ENCODE measurements at places on chromosomes 2 and 18. TPM values are rescaled to one million over a fixed set of nuclear protein-coding genes. Genes with fewer than 3 reads are reported as not detected.
A peak's percentile ranks its signal among the peaks of the same experiment; 100 is the strongest.

DNA sequence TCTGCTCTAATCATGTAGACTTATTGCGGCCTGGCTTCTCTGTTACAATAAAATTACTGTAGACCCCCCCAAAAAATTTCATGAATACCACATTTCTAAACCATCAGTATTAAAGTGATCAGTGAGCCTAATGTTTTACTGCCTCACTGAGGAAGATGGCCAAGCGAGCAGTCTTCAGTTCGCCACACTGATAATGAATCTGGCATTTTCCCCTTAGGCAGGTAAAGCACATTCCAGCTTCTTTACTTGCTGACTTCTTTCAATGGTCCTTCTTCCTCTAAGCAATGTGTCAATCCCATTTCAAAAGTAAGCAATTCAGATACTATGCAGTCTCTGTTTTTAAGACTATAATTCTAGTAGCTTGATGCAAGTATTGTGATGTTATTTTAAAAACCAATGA is 137.6 kb downstream of the LAMA1 start:
- no peaks in the 10 kb centered on the region for H3K36me3 ChIP-seq
- H3K4me3 ChIP-seq, result no peak overlapping the region
- H3K27ac ChIP-seq, result no peak overlapping the region
- H3K27me3 ChIP-seq, result no peaks in the 10 kb centered on the region
- H3K4me1 ChIP-seq, result no peaks in the 10 kb centered on the region

- H3K27ac ChIP-seq, result no peak overlapping the region
- no peaks in the 10 kb centered on the region for H3K4me1 ChIP-seq
- H3K36me3 ChIP-seq, result no peaks in the 10 kb centered on the region
- DNase-seq, result no peak
- no peak overlapping the region for H3K4me3 ChIP-seq
- peaks cover 2% of the 10 kb centered on the region for H3K27me3 ChIP-seq
Observed at GRCh38 chr2:204069804-204070203, 133.2 kb downstream of the ICOS start.

- H3K36me3 ChIP-seq, result no peaks in the 10 kb centered on the region
- H3K27me3 ChIP-seq, result no peaks in the 10 kb centered on the region
- no peak overlapping the region for H3K27ac ChIP-seq
- no peak overlapping the region for H3K4me3 ChIP-seq
- H3K4me1 ChIP-seq, result no peaks in the 10 kb centered on the region
Observed at GRCh38 chr2:199378948-199379650, 78.6 kb downstream of the SATB2 start.

GRCh38 chr2:142987044-142987443 is 109.6 kb downstream of the KYNU start:
- no peaks in the 10 kb centered on the region for H3K36me3 ChIP-seq
- H3K4me3 ChIP-seq, result no peak overlapping the region
- no peak for DNase-seq
- H3K27me3 ChIP-seq, result no peaks in the 10 kb centered on the region
- H3K27ac ChIP-seq, result no peak overlapping the region

- peaks cover 51% of the 10 kb centered on the region for H3K27me3 ChIP-seq
- no peak overlapping the region for H3K4me3 ChIP-seq
- peak; percentile 49 for DNase-seq
- peaks cover 27% of the 10 kb centered on the region for H3K4me1 ChIP-seq
- no peaks in the 10 kb centered on the region for H3K36me3 ChIP-seq
Observed at GRCh38 chr2:42788-43187, 3.5 kb downstream of the FAM110C start.

DNA sequence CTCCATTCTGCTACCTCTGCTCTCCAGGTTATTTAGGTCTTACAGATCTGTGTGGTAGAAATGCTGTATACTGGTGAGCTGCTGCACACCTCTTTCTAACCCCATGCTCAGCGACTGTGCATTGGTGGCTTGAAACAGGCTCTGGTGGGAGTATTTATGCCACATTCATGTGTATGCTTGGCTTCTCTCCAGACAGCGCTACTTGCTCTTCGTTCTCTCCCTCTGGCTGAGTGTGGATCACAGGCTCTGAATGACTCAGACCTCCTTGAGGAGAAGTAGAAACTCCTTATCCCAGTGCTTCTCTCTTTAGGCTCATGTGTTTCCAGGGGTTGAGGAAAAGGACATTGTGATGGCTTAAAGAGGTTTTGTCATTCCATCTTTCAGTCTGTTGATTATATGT is 54.9 kb downstream of the FHOD3 start:
- H3K4me1 ChIP-seq, result peaks cover 8% of the 10 kb centered on the region
- no peak for DNase-seq
- no peaks in the 10 kb centered on the region for H3K27me3 ChIP-seq
- H3K36me3 ChIP-seq, result no peaks in the 10 kb centered on the region

DNA sequence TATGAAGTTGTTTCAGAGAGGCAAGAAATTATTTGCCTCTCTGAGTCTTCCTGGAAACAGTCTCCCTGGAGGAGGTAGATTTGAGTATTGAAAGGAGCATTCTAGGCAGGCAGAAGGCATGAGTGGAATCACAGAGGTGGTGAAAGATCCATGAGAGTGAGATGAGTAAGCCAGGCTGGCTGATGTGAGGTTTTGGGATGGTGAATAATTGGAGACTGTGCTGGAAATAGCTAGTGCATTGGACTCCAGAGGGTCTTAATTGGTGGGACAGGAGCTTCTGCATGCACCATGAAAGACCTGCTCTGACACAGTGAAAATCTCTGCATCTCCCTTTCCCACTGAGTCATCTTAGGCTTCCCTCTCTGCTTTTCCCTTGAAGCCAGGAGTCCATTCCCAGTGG is 46.3 kb downstream of the CDC42EP3 start:
- H3K4me3 ChIP-seq, result no peak overlapping the region
- H3K4me1 ChIP-seq, result peaks cover 27% of the 10 kb centered on the region
- peak overlapping the region; percentile 68 for H3K27ac ChIP-seq
- no peak for DNase-seq
- H3K36me3 ChIP-seq, result no peaks in the 10 kb centered on the region

GRCh38 chr2:2647141-2647541 is 316.1 kb upstream of the MYT1L start:
- no peak overlapping the region for H3K27ac ChIP-seq
- H3K27me3 ChIP-seq, result no peaks in the 10 kb centered on the region
- H3K4me3 ChIP-seq, result no peak overlapping the region
- no peak for DNase-seq
- H3K36me3 ChIP-seq, result no peaks in the 10 kb centered on the region

GRCh38 chr2:215692387-215693079 is 256.7 kb upstream of the FN1 start:
- no peaks in the 10 kb centered on the region for H3K27me3 ChIP-seq
- peaks cover 3% of the 10 kb centered on the region for H3K4me1 ChIP-seq
- H3K36me3 ChIP-seq, result no peaks in the 10 kb centered on the region
- no peak for DNase-seq
- no peak overlapping the region for H3K4me3 ChIP-seq
- H3K27ac ChIP-seq, result peak overlapping the region; percentile 72

GRCh38 chr18:74804677-74805076 is 207.0 kb downstream of the ZNF407 start:
- H3K4me3 ChIP-seq, result no peak overlapping the region
- no peaks in the 10 kb centered on the region for H3K27me3 ChIP-seq
- DNase-seq, result no peak

GRCh38 chr2:183967756-183968155 is 630.6 kb upstream of the ZNF804A start:
- no peak for DNase-seq
- H3K4me1 ChIP-seq, result peaks cover 6% of the 10 kb centered on the region
- no peak overlapping the region for H3K27ac ChIP-seq
- no peaks in the 10 kb centered on the region for H3K27me3 ChIP-seq
- H3K36me3 ChIP-seq, result no peaks in the 10 kb centered on the region
- H3K4me3 ChIP-seq, result no peak overlapping the region

- H3K27me3 ChIP-seq, result no peaks in the 10 kb centered on the region
- no peak overlapping the region for H3K27ac ChIP-seq
- H3K4me3 ChIP-seq, result no peak overlapping the region
- H3K4me1 ChIP-seq, result no peaks in the 10 kb centered on the region
Observed at GRCh38 chr18:45063246-45064038, 382.8 kb downstream of the SETBP1 start.

DNA sequence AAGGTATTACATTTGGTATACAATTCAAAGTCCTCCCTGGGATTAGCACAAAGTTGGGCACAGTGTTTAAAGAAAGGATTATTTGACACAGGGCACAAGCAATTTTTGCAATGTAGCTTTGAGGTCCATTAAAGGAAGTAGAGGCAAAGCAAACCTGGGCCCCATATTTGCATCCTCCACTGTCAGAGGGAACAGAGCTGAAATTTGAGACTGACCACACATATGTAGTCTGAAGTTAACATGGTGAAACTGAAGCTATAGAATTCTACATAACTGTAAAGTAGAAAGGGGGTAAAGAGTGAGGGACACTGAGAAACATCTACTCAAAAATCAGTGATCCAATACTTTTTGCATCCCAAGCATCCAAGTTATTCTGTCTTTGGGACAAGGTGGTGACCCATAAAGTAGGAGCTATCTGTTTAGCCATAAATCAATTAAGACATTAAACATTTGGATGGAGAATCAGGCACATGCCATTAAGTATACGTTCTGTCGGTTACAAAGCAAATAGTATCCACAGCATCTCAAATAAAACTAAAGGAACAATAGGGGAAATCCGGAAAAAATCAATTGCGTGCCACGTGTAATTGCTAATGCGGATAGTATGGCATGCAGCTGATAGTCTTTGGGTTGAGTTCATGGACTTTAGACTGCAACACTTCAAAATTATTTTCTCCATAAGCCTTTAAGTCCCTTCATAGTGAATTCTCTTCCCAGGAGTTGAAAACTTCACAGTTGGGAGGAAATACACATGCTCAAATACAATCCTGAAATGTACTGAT is 72.6 kb downstream of the PLEKHM3 start:
- no peaks in the 10 kb centered on the region for H3K27me3 ChIP-seq
- no peaks in the 10 kb centered on the region for H3K36me3 ChIP-seq
- DNase-seq, result no peak
- H3K4me1 ChIP-seq, result no peaks in the 10 kb centered on the region
- no peak overlapping the region for H3K27ac ChIP-seq

- DNase-seq, result no peak
- no peaks in the 10 kb centered on the region for H3K27me3 ChIP-seq
- no peak overlapping the region for H3K4me3 ChIP-seq
- no peaks in the 10 kb centered on the region for H3K4me1 ChIP-seq
Observed at GRCh38 chr2:115369400-115369799, 927.0 kb downstream of the DPP10 start.

GRCh38 chr2:19228715-19229114 is 129.7 kb downstream of the OSR1 start:
- DNase-seq, result no peak
- H3K4me3 ChIP-seq, result no peak overlapping the region
- H3K27me3 ChIP-seq, result no peaks in the 10 kb centered on the region
- no peaks in the 10 kb centered on the region for H3K4me1 ChIP-seq

DNA sequence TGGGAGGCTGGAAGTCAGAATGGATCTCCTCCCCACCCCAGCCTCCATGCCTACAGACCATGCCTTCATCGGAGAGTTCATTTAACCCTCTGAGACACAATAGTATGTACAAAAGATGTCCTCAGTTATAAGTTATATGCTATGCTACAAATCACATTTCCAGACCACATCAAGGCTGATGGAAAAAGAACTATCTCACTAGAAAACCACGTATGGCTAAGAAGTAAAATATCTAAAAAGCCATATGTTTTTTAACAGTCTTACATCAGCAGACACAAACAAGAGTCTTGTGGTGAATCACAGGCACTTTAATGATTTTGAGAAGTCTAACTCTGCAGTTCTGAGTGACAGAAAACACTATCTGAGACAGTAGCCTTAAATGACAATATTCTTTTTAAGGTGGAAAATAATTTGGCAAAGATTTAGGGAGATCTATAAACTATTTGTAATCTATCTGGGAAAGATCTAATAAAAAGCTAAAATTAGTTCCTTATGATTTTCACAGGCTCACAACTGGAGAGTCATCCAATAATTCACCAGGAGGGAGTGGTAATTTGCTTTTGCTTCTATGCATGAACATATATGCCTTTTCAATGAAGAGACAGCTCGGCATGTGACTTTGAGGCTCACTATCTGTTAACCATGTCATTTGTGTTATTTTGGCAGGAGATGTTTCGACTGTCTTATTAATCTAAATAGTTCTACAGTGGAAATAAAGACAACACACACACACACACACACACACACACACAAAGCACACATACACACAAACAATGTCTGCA is 197.5 kb downstream of the IRS1 start:
- H3K4me3 ChIP-seq, result no peak overlapping the region
- no peak overlapping the region for H3K27ac ChIP-seq
- no peaks in the 10 kb centered on the region for H3K4me1 ChIP-seq
- DNase-seq, result no peak
- no peaks in the 10 kb centered on the region for H3K36me3 ChIP-seq

- no peaks in the 10 kb centered on the region for H3K27me3 ChIP-seq
- no peaks in the 10 kb centered on the region for H3K4me1 ChIP-seq
- DNase-seq, result no peak
- H3K4me3 ChIP-seq, result no peak overlapping the region
Observed at GRCh38 chr2:118251427-118251826, 163.2 kb downstream of the INSIG2 start.

DNA sequence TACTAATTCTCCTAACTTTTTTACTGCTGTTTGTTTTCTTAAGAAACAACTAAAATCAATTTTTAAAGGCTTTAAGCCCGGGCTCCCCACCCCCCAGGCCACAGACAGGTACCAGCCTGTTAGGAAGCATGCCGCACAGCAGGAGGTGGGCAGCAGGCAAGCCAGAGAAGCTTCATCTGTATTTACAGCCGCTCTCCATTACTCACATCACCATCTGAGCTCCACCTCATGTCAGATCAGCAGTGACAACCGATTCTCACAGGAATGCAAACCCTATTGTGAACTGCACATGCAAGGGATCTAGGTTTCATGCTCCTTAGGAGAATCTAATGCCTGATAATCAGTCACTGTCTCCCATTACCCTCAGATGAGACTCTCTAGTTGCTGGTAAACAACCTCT is 517.0 kb downstream of the NRXN1 start:
- H3K27ac ChIP-seq, result no peak overlapping the region
- no peaks in the 10 kb centered on the region for H3K27me3 ChIP-seq
- DNase-seq, result no peak
- H3K36me3 ChIP-seq, result no peaks in the 10 kb centered on the region
- no peak overlapping the region for H3K4me3 ChIP-seq

- H3K4me3 ChIP-seq, result no peak overlapping the region
- H3K36me3 ChIP-seq, result no peaks in the 10 kb centered on the region
- no peak for DNase-seq
Observed at GRCh38 chr2:237279012-237279768, 134.8 kb downstream of the COL6A3 start.

The PARD6G gene
- total RNA-seq, result 0.40 TPM

The SP5 gene
- not detected for total RNA-seq

The ZNF385B gene
- 1.2 TPM for total RNA-seq

The MORN2 gene
- total RNA-seq, result not detected

The KRTCAP3 gene
- total RNA-seq, result 112 TPM

The RND3 gene
- total RNA-seq, result 41.6 TPM

The LDLRAD4 gene
- 277 TPM for total RNA-seq

The KIF1A gene
- total RNA-seq, result 3.1 TPM

The NEU2 gene
- 0.41 TPM for total RNA-seq

The LIPG gene
- 4.9 TPM for total RNA-seq

The TMEM198 gene
- total RNA-seq, result not detected

The AFF3 gene
- 9.2 TPM for total RNA-seq
